ENCODE measurements at places on chromosomes 11 and 22.

DNA sequence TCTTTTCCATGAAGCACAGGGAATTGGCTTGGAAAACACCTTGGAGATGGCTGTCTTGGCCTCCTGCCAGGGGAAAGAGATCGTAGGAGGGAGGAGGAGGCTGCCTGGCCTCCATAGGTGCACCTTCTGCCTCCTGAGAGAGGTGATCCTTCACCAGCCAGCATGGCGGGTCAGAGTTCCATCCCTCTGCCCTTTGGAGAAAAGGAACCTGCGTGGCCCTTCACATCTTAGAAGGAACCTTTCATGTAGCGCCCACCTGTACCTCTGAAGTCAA is 58.2 kb upstream of the DRD2 start:
- no peak for DNase-seq

- no peak for DNase-seq
Measured at GRCh38 chr11:45646275-45646927, 19.0 kb downstream of the CHST1 start.

GRCh38 chr11:66451663-66452062 is 13.0 kb upstream of the MRPL11 start:
- DNase-seq: no peak

- no peak for DNase-seq
Measured at GRCh38 chr11:72377596-72377995, 56.7 kb downstream of the CLPB start.

DNA sequence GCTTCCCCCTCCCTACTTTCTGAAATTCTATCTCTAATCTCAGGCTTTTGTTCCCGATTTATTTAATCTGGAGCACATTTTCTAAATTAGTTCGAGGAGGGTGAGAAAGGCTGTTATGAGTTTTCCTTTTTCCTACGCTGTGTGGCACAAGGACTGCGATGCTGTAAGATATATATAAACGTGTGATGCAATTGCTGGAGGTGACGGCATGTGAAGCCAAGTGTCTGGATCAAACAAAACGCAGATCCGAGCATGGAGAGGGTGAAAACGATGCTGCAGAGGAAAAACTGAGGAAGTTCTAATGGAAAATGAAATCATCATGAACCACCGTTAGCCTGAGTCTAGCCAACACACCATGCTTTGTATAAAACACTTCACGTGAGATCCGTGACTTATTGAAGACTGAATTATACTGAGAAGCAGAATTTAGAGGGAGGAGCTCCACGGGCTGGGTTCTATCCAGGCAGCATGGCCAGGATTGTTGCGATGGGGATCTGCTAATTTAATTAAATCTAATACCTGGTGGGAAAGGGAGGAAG is 4.4 kb downstream of the PKNOX2 start:
- DNase-seq: no peak
